NCI-H1694 (cell line): ENCODE measurements at places on chromosomes 5 and 9.

DNA sequence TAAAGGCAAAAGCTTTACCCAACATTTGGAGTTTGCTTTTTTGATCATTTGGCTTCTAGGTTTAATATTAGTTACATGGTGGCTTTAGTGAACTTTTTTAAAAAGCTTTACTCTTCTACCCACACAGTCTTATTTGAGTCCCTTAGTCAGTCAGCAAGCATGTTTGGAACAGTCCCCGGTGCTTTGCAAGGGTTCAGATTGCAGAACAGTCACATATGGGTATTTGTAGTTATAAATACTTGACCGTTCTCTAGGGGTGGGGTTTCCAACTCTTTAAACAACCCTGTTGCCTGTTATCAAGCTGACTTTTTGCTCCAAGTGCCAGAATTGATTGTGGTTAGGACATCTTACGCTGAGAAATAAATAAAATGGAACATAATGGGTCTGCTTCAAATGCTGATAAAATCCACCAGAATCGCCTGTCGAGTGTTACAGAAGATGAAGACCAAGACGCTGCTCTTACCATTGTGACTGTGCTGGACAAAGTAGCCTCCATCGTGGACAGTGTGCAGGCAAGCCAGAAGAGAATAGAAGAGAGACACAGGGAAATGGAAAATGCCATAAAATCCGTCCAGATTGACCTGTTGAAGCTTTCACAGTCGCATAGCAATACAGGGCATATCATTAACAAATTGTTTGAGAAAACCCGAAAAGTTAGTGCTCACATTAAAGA lies at the start of gene CAVIN4:
Gene CAVIN4, plus strand, starts transcription at position 304 of the 673 bp plus-strand sequence. Its CDS starts 65 bp downstream, at position 369.
- DNase-seq: no peak

- no peak for DNase-seq
Measured at GRCh38 chr5:134515801-134516200, 9.7 kb upstream of the JADE2 start.

DNA sequence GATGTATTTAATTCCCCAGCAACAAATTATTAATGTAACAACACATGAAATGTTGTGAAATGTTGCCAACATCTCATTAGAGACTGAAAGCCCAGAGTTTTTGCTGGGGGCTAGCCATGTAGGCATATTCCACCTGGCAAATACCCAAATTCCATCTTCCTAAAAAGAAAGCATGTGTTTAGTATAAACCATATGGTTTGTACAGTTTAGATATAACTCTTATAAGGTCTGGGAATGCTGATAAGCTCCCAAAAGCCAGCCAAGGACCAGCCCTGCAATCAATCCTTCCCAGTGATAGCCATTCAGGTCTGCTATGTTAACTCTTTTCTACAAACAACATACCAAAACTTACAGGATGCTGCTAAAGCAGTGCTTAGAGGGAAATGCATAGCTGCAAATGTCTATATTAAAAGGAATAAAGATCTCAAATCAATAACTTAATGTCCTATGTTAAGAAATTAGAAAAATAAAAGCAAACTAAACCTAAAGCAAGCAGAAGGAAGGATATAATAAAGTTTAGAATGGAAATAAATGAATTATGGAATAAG lies 158.9 kb downstream of the AUH start:
- DNase-seq: no peak

DNA sequence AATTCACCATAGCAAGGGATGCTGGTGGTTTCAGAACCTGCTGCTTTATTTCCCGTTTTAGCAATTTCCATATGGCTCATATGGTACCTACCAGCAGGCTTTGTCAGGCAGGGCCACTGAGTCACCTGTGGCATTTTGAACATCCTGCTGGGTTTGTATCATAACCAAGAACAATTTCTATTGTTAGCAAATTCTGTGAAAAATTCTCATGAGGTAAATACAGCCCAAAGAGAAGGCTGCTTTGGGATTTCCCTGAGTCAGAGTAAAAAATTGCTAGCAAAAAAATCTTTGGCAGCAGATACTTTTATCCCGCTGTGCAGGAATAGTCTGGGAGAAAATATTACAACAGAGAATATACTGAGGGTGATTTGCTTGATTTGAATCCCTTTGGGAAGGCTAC lies 52.7 kb downstream of the PRR16 start:
- no peak for DNase-seq

DNA sequence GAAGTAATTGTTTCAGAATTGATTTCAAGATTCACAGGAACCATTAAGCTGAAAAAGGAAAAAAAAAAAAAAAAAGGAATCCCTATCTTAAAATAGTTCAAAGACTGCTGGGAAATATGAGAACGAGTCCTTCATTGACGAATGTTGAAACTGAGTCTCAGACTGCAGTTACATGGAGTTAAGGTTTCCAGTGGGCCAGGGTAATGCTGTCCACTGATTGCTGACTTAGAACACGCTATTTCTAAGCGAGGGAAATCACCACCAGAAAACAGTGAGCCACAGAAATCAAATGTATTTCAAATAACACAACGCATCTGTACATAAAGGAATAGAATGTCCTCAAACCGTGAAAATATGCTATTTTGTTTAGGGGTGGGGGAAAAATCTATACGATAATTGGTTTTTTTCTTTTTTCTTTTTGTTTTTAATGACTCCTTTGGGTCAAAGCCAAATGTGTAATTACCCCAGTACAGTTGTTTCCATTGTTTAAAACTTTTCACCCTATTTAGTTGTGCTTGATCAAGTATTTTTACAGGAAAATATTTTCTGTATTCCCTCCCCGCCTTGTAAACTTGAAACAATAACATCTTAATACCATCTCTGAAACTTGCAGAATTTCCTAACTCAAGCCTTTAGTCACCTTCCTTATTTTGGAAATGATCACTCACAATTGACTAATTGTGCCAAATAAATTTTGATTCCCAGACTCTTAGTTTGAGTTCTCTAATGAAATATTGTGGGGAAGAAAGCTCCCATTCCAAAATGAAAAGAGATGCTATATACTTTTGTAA lies 208.3 kb downstream of the MCTP1 start:
- DNase-seq: no peak

- no peak for DNase-seq
Measured at GRCh38 chr9:77426712-77427111, 221.4 kb downstream of the GNA14 start.

DNA sequence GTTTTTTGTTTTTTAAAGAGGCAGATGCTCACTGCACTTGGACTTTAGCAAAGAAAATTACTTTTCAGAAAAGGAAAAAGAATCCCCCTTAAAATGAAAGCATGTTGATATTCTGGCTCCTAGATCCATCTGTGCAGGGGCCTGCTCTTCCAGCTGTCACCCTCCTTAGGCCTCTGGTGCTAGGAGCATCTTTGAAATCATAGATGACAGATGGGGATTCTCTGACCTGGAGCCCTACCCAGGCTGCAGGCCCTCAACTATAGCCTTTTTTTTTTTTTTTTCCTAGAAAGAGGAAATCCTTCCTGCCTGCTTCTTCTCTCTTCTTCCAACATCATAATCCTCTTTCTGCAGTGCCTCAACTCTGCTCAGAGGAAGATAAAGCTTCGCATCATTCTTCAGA lies 16.3 kb upstream of the DCP2 start:
- peak; percentile 83 for DNase-seq

DNA sequence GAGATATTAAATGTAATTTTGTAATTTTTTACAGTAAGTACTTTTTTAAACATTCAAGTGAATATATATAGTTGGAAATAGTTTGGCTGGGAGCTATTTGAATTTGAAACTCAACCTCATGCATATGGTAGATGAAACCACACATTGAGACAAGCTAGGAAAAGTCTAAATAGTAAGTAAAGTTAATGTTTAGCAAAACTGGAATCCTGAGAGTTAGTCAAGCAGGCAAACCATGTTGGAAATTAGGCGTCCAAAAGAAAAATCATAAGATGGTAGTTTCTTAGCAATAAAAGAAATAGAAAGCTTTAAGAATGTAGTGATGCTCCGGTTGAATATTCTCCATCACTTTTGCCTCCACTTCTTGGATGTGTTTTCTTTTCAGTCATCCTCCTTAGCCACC lies 657.1 kb upstream of the CDH10 start:
- no peak for DNase-seq

- no peak for DNase-seq
Measured at GRCh38 chr5:131356619-131357018, 92.8 kb downstream of the CDC42SE2 start.

- DNase-seq: no peak
Measured at GRCh38 chr5:137705106-137705505, 30.8 kb downstream of the KLHL3 start.

DNA sequence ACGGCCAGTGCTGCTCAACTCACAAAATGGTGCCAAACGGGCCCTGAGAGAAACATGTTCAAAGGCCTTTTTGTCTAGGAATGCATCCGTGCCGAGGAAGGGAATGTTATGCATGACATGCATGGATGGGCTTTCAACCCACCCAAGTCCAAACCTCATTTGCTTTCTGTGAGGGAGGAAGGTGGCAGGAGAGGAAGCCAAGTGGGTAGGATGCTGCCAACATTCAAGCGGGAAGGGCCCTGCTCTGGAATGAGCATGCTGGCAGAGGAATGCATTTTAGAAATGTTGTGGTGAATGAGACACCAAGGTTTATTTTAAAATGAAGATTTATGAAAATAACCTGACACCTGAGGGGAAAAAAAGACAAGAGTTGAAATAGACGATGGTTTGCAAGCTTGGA lies 479.1 kb downstream of the CCDC171 start:
- no peak for DNase-seq
